ENCODE measurements at places on chromosomes 1 and 21.
A peak's percentile ranks its signal among the peaks of the same experiment; 100 is the strongest.

DNA sequence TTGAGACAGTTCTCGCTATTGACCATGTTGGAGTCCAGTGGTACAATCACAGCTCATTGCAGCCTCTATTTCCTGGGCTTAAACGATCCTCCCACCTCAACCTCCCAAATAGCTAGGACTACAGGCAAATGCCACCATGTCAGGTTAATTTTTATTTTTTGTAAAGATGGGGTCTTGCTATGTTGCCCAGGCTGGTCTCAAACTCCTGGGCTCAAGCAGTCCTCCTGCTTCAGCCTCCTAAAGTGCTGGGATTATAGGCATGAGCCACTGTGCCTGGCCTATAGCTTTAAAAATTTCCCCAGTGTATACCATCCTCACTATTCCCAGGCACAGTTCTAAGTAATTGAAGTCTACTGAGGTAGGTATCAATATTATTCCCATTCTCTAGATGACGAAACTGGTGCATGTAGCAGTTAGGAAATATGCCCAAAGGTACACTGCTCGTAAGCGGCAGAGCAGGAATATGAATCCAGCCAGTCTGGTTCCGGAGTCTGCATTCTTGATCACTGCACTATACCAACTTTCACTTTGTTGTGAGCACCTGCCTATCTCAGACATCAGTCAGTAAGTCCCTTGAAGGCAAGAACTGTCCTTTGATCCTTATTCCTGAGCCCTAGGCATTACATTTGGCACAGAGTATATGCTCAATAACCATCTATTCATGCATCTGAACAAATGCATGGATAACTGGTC lies 11.5 kb upstream of the SRP9 start:
- DNase-seq, result no peak

- DNase-seq, result peak; percentile 27
Observed at GRCh38 chr1:6353619-6353954, 40.0 kb downstream of the ACOT7 start.

DNA sequence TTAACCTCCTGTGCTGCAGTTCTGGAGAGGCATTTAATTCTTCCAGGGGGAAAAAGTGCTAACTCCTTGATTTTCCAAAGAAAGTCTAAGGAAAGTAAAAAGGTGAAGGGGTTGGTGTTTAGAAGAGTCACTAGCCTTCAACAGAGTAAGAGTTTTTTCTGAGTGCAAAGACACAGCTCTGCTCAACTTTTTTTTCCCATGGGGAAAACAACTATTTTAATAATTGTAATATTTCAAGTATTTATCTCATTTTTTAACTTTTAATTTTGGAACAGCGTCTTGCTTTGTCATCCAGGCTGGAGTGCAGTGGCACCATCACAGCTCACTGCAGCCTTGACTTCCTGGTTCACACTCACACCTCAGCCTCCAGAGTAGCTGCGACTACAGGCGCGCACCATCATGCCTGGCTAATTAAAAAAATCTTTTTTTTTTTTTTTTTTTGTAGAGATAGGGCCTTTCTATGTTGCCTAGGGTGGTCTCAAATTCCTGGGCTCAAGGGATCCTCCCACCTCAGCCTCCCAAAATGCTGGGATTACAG lies 202.6 kb downstream of the APP start:
- no peak for DNase-seq

- DNase-seq, result no peak
Observed at GRCh38 chr1:41400225-41400624, 39.0 kb downstream of the FOXO6 start.

- no peak for DNase-seq
Observed at GRCh38 chr21:29346281-29346680, 47.6 kb downstream of the BACH1 start.

Measured in islet precursor cell (in vitro differentiated cells).